ENCODE measurements at places on chromosomes 13 and 19.

- no peak for DNase-seq
Observed at GRCh38 chr13:73772449-73773167, 361.6 kb downstream of the KLF12 start.

DNA sequence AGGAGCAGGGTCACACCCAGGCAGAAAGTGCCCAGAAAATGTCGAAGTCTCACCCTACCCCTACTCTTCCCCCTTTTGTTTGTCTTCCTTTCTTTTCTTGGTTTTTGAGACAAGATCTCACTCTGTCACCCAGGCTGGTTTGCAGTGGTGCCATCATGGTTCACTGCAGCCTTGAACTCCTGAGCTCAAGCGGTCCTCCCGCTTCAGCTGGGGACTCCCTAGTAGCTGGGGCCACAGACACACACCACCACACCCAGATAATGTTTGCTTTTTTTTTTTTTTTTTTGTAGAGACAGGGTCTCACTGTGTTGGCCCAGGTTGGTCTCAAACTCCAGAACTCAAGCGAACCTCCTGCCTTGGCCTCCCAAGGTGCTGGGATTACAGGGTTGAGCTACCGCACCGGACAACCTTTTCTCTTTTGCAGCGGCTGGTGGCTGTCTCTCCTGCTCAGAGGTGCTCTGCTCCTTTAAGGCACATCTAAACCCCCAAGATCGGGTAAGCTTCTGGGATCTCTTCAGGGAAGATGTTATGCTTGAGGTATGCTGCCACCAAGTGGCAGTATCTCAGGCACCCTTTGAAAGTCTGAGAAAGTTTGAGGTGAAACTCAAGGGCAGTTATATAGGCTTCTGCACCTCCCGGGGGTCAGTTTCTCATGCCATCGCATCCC is 22.4 kb upstream of the EBI3 start:
- DNase-seq, result no peak

- no peak for DNase-seq
Observed at GRCh38 chr19:29771708-29772414, 39.9 kb upstream of the CCNE1 start.

DNA sequence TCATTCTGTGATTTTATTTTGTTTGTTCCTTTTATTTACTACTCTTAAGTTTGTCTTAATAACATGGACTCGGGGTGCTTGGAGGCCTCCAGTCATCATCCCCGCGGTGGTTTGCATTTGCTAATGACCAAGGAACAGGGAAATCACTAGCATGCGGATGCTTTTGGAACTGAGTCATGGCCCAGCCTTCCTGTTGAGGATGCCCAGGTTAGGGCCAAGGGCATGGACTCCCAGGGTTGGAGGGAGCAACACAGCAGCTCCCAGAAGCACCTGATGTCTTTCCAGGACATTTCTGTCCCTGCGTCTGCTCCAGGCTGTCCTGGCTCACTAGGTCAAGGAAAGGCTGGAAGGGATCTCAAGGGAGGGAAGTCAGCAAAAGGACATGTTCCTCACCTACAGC is 423.7 kb upstream of the TSHZ3 start:
- no peak for DNase-seq

DNA sequence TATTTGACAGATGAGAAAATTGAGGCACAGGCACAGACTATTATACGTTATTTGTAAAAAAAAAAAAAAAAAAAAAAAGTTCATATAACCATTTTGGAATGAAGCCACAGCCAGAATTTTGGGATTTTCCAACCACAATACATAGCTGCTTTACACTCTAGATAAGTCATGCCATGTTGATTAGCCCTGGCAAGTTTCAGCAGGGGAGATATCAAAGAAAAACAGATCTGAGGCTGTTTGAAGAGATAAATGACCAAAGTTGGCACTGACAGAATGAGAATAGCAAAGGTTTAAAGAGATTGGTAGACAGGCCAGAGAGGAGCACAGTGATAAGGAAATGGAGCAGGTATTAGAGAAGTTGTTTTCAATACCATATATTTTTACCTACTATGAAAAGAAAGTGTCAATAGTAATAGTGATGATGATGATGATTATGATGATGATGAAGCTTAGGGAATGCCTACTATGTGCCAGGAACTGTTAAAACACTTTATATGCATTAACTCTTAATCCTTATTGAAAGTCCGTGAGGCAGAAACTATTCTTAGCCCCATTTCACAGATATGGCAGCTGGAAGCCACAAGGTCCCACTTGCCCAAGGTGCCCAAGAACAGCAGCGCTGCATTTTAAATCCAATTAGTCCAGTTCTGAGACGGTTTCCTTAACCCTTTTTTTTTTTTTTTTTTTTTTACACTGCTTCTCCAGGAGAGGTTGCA is 105.5 kb downstream of the MBNL2 start:
- no peak for DNase-seq

DNA sequence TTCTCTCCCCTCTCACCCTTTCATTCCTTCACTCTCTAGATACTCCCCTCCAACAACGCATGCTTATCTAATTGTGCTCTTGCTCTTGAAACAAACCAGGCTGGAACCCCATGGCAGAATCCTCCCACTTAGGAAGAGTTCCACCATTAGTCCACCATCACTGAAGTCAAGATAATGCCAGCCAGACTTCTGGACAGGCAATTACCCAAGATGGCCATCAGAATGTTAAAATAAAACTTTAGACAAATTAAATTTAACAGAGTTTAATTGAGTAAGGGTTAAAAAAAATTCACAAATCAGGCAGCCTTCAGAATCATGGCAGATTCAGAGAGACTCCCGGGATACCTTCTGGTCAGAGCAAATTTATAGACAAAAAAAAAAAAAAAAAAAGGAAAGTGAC is 221.5 kb downstream of the LHFPL6 start:
- DNase-seq, result no peak

DNA sequence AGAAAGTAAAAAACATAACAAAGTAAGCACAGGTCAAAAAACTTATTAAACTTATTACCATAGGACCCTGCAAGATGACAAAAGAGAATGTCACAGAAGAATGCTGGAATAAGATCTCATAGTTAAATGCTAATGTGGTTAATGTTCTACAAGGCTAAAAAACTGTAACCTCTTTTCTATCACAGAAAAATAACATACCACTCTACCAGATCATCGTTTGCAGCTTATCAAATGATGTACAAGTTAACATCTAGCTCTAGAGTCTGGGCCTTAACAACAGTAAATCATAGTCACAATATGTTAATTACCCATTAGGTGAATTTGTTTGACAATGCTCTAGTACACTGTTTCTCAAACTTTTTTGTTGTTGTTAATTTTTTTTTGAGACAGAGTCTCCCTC is 53.0 kb downstream of the NUFIP1 start:
- DNase-seq, result no peak

GRCh38 chr13:59337070-59337469 is 826.7 kb downstream of the DIAPH3 start:
- no peak for DNase-seq

DNA sequence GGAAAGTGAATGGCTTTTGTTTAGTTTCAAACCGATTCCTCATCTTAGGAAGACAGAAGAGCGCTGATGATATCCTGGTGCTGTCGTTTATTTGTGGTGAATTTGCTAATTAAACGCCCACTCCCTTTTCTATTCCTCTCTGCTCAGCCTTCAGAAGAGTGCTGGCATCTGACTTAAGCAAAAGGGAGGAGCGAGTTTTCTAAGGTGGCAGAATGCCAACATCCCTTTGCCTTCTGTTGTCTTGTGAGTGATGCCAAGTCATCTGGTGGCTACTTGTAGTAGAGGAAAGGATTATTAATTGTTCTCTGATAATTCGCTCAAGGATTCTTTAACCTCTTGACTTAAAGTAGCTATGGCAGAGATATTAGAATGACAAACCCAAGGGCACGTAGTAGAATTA is 68.1 kb downstream of the ERCC5 start:
- DNase-seq, result no peak

DNA sequence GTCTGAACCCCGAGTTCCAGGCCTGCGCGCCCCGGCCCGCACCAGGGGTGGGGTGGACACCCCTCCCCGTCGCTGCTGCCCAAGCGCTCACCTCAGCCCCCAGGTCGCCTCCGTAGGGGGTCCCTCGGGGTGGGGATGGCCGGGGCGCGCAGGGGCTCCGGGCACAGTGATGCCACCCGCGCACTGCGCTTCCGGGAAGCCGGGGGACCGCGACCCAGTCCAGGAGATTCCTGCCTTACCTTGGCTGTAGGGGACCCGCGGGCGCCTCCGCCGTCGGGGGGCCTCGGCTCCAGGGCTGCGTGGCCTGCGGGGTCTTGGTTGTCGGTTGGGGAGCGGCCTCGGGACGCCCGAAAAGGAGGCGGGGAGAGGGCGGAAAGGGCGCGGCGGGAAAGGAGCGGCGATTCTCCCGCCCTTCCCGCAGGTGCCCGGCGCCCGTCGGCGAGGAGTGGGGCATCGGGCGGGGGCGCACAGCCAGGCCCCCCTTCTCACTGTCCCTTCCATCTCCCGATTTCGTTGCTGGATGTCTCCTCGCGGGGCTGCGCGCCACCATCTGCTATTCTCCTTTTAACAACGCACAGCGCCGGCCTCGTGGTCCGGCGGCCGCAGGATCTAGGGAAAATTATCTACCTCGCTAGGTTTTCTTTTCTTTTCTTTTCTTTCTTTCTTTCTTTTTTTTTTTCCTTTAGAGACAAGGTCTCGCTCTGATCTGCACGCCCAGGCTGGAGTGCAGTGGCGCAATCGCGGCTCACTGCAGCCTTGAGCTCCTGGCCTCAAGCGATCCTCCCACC is at the start of gene KEAP1:
TSS of gene KEAP1 (minus strand) at position 355 of the 788 bp plus-strand sequence. CDS start 3,323 bp downstream, outside the sequence.
- DNase-seq, result no peak

- no peak for DNase-seq
Observed at GRCh38 chr19:51002542-51003311, 1.3 kb upstream of the KLK8 start.

DNA sequence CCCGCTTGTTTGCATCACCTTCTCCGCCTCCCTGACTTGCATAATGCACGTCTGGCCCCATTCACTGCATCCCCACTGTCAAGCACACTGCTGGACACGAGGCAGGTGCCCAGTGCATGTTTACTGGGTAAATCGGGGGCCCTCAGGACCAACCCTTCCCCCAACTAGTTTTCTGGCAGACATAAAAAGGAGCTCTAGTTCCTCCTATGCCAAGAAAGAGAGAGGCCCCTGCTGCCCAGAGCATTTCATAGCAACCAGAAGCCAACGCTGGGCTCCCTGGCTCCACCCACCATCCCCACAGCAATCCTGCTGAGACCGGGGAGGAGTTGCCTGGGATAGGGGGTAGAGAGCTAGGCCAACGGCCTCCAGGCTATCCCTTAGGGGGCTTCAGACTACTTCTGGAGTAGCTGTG is 23.2 kb downstream of the ANKRD27 start:
- DNase-seq, result no peak

All from T1000 (cell line).